ENCODE measurements at places on chromosomes 7 and 10. TPM values are rescaled to one million over a fixed set of nuclear protein-coding genes. Genes with fewer than 3 reads are reported as not detected.

Gene MCM10
- 0.75 TPM for polyA plus RNA-seq

Gene EVX1
- not detected for polyA plus RNA-seq

Gene PI4K2A
- 51.3 TPM for polyA plus RNA-seq

Gene ZNF467
- 0.93 TPM for polyA plus RNA-seq

Gene FOXI2
- polyA plus RNA-seq, result not detected

Gene DIP2C
- 2.0 TPM for polyA plus RNA-seq

Gene PLXDC2
- polyA plus RNA-seq, result 12.0 TPM

Gene IL2RA
- polyA plus RNA-seq, result not detected

Gene FZD8
- 2.0 TPM for polyA plus RNA-seq

Gene SGCE
- polyA plus RNA-seq, result 7.9 TPM

All from keratinocyte (primary cell).